ENCODE measurements at places on chromosomes 4 and X.

GRCh38 chr4:112403101-112403945 is 106.2 kb downstream of the ALPK1 start:
- no peak for DNase-seq

DNA sequence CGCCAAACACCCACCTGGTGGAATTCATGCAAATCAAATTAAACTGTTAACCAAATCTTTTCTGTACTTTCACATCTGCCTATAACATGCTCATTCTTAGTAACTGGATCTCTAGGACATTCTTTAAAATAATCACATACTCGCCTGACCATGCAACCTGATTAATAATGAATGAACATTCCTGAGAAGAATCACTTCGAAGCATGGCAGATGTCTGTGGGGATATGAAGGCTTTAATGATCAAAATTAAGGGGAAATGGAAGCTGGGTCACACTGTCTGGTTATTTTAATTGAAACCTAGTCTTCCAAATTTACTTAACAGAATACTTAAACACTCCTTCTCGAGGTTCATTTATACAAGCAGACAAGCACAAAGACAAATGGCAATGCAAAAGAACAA is 44.2 kb downstream of the MID1 start:
- no peak for DNase-seq

- DNase-seq = no peak
Observed at GRCh38 chr4:162707962-162708361, 458.7 kb downstream of the NAF1 start.

GRCh38 chrX:119228512-119229252 is 7.4 kb upstream of the PGRMC1 start:
- DNase-seq = no peak

GRCh38 chrX:29587107-29587506 is 628.3 kb upstream of the MAGEB2 start:
- no peak for DNase-seq

GRCh38 chr4:4763822-4764557 is 95.5 kb upstream of the MSX1 start:
- DNase-seq = no peak

DNA sequence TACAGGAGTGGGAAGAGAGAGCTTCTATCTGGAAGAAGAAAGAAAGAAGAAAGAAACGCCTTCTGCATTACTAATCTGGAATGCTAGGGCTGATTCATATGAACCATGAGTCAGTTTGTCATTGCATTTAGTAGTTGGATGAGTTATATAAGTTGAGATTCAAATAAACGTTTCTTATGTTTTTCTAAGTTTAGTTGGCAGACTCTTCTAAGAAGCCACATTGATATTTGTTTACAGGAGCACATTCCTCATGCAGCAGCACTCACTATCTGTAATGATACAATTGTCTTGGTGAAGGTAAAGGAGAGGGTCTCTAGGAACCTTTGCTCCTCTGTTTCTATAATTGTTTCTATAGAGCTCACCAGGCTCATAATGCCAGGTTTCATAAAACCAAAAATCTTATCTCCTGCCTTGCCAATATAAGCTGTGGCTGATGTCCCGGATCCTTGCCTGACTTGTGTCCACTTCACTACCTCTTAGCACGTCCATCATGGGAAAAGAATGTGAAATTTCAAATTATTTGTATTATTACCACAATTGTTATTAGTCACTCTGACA is 39.5 kb downstream of the HOPX start:
- no peak for DNase-seq

All from stimulated activated CD8-positive, alpha-beta memory T cell treated with anti-CD3 and anti-CD28 coated beads, Interleukin-15, amount 100 ng/mL, for 4 hours (primary cell).